ENCODE measurements at places on chromosomes 1 and 21. TPM values are rescaled to one million over a fixed set of nuclear protein-coding genes. Genes with fewer than 3 reads are reported as not detected.

NBPF6 gene
- not detected for total RNA-seq

- no peak for DNase-seq
Measured at GRCh38 chr1:22625262-22625925, 11.0 kb upstream of the C1QA start.

DNA sequence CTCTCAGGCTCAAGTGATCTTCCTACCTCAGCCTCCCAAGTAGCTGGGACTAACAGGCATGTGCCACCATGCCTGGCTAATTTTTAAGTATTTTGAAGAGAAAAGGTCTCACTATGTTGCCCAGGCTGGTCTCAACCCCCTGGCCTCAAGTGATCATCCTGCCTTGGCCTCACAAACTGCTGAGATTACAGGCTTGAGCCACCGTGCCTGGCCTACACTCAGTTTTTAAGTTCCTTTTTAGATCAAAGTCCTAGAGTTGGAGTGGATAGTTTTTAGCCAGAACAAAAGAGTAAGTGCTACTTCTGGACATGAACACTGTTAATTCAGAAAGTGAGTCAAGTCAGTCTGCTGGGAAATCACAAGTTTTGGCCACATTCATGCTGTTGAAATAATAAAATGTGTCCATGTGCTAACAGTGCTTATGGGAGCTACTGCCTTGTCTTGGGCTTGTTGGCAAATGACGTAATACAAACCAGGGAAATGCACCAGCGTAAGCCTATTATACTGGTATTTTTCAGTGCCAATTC is 84.2 kb downstream of the NDUFS5 start:
- no peak for DNase-seq

GPR3 gene
- 0.47 TPM for total RNA-seq

GLIS1 gene
- 2.7 TPM for total RNA-seq

GRCh38 chr1:176791906-176792305 is 328.9 kb downstream of the PAPPA2 start:
- no peak for DNase-seq

DNA sequence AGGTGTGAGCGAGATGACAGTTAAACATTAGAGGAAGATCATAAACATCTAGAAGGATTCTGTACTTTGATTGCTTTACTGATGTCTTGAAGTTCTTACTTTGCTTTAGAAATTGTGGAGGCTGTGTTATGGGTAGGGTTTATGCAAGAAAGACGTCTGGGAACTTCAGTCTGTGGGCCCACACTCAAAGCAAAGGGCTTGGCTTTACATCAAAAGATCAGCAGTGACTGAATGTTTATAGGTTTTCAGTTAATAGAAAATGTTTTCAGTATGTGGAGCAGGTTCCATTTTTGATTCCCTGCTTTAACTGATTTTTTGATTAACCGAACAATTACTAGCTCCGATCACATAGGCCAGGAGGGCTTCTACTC is 31.9 kb downstream of the PEX14 start:
- no peak for DNase-seq

CELA2B gene
- not detected for total RNA-seq

DNA sequence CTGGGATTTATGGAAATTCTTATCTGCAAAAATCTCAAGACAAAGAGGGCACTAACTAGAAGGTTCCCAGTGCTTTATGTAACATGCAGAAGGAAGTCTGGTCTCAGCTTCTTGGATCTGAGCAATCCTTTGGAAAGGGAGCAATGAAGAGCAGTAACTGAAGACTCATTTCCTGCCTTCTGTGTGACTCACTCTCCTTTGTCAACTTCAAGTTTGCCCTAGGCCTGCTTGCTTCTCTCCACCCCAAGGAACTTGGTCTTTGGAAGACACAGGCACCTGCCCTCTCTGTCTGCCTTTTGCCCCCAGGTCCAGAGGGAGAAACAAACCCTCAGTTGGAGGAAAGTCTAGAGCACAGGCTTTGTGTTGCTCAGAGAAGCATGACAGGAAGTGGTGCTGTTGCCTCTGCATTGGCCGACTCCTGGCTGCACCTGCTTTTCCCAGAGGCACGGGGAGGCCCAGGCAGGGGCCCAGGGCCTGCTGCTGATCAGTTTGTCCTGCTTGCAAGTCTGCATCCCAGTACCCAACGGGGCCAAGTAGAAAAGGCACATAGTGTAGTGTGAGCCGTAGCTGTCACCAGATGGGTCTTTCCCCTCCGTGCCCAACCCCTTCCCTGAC is 137.2 kb downstream of the DHRS3 start:
- DNase-seq: no peak

GRCh38 chr1:94526152-94526980 is 15.2 kb downstream of the F3 start:
- DNase-seq: no peak

- DNase-seq: no peak
Measured at GRCh38 chr1:54156201-54156600, 3.4 kb upstream of the CDCP2 start.

DNA sequence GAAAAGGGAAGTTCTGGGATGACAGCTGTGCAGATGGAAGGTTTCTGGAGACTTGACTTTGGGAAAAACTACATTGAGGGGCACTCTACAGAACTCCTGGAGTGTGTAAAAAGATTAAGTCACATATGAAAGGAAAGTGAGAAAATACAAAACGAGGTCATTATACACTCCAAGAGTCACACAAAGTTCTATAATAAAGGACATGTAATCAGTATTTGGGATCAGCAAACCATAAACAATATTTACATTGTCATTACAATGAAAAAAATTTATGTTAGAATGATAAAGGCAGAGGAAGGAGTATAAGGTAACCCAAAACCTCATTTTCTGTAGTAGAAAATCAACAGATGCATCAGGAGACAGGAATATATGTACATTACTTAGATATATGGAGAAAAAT is 22.8 kb downstream of the NUP133 start:
- no peak for DNase-seq

DNA sequence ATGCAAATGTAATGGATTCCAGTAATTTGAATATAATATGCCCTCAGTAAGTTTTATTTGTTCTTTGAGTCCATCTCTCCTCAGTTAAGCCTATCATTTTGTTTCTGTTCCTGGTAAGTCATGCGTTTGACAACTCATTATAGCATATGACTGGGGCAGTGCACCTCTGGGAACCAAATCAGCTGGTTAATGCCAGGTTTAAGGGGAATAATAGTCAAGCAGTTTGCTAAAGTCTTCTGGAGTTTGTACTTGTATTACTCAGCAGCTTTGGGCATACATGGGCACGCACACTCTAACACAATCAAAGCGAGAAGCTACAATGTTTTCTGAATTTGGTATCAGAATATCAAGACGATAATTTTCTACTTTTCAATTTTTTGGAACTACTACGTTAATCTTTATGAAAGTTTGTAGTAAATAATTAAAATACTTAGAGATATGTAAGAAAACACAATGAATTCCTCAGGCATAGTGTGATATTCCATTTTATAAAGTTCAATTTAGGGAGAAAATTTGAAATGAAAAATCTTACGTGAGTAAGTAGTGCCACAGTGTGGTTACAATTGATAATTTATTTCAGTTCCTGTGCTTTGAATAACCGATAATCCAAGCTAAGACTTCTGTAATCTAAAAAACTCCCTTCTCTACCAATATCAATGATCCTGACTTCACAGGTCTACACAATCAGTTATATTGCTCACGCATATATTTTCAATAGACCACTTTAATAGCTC is 43.8 kb upstream of the KCTD3 start:
- no peak for DNase-seq

GRCh38 chr1:186374303-186375151 is 526 bp downstream of the TPR start:
- peak; percentile 48 for DNase-seq

DNA sequence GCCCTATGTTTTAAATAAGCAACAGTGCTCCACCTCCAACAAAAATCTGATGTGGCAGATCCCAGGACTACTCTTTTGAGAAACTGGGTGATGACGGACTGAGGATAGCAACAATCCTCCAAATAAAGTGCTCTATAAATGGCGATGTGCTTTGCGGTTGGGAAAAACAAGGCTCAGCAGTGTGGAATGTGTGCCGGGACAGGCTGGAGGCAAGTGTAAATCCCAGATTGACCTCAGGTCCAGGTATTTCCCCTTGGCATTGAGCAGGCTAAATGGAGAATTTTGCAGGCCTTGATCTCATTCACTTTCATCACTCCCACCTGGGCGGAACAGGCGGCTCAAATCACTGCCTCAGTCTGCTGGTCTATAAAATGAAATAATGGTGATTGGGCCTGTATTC is 35.1 kb downstream of the LRRC42 start:
- DNase-seq: no peak

DNA sequence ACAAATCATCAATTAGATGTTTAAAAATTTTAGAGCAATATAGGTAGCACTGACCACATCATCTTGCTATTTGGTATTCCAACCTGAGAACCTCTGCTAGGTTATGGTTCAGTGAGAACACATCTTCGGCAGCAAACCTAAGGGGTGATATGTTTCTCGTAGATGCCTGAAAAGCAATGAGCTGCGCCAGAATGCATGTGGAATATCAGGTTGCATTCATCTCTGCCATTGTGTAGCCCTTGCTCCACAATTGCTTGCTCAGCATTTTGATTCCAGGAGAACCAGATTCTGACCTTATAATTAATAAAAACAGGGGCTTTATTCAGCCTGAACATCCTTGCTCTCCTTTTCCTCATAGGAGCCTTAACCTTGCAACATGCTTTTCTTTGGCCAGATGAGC is 408.1 kb downstream of the USH2A start:
- no peak for DNase-seq

- DNase-seq: no peak
Measured at GRCh38 chr1:233240371-233240770, 55.2 kb downstream of the PCNX2 start.

Data from ureter (tissue), 1 donor.